ENCODE measurements at places on chromosomes 2 and 18.

GRCh38 chr2:219399716-219400478, 12.2 kb upstream of the DNPEP start:
- no peak for DNase-seq

DNA sequence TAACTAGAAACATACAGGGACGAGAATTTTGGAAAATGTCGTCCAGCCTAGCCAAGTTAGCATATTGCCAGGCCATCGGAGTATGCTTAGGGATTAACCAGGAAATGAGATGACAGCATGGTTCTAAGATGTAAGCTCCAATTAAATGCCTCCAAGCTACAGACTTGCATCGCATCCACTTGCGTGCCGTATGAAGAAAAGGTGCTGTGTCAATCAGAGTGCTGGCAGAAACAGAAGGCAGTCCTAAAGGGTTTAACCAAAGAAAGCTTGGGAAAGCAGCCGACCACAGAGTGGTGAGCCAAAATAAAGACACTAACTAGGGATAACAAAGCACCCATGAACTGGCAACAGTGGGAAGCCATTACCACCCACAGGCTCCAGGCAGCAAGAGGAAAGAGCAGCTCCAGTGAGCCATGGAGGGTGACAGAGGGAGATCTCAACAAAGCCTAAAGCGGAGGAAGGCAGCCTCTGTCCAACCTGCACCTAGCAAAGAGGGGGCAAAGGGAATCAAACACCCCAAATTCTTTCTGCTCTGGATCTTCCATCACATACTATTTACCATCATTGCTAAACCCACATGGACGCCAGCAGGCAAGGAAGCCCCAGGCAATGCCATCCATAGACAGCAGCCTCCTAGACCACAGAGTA, 27.6 kb upstream of the SOCS6 start:
- peak; percentile 20 for DNase-seq

DNA sequence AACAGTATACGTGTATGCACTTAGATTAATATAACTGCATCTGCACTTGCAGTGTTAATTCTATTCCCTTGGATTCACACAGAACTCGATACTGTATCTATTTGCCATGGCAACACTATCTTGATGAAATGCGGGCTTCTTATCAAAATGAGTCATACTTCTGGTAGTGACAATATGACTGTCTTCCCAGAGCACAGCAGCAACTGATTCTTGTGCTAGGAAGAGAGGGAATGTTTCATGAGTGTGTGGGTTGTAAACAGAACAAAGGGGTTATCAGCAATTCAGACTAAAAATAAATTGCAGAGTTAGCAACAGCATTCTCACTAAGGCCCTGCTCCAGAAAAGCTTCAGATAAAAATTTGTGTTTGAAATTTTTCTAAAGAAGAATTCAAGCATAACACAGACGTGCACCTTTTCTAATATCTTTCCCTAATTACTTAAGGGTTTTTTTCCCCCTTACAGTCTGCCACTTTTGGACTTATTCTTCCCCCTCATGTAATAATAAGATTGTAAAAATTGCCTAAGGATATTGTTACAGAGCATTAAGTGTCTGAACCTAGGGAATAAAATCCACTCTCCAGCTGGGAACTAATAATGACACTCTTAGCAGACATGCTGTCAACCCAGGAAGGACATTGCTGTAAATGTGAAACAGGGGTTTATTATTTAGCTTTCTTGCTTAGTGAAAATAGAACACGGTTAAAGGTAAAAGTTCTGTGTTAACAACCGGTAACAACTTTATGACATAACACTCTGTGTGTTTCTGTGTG, 99.9 kb upstream of the SLC38A11 start:
- no peak for DNase-seq

DNA sequence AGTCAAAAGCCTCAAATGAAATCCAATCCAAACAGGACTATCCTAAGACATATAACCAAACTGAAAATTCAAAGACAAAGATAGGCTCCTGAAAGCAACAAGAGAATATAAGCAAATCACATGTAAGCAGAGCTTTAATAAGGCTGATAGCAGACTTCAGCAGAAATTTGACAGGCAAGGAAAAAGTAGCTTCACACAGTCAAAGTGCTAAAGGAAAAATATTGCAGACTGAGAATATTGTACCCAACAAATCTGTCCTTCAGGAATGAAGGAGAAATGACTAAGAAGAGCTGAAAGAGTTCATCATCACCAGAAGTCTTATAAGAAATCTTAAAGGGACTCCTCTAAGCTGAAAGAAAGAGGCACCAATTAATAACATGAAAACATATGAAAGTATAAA, 150.0 kb downstream of the EVA1A start:
- no peak for DNase-seq

DNA sequence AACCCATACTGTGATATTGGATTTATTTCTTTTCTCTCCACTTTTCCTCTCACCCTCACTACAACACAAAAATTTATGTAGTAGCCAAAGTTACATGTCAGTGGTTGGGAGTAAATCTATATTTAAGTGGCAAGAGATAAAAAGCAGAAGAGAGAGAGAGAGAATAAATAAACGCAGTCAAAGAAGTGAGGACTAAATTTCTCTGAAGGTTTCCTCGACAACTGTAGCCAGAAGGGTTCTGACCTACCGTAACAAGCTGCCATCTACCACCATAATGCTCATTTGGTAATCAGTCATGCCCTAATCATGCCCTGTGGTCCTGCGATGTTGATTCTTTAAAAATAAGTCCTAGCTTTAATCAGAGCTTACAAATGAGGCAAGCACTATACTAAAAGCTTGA, 9.1 kb downstream of the ARHGAP28 start:
- no peak for DNase-seq

DNA sequence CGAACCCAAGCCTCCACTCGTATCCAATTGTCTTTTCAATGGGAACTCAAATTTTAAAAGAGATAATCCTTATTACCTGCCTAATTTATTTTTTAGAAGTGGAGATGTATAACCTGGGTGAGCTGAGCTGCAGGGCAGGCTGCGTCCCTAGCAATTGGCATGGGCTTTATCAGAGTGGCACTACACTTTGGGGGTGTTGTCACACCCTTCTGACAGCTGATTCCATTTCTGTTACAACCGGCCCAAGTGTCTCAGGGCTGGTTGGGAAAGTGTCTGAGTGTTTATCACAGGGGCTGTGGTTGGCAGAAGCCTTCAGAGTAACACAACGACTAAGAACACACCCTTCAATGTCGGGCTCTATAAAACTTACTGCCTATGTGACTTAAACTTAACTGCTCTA, 295.0 kb downstream of the SMAD2 start:
- no peak for DNase-seq

- DNase-seq: no peak
Measured at GRCh38 chr2:231592636-231593145, at the start of gene TEX44. Gene TEX44, plus strand, starts transcription at chr2:231592864. Its CDS starts 88 bp downstream, at chr2:231592952.

GRCh38 chr2:42191285-42192009, 22.3 kb downstream of the EML4 start:
- no peak for DNase-seq

GRCh38 chr2:69436596-69436937, 668 bp downstream of the NFU1 start:
- DNase-seq: no peak

GRCh38 chr18:25144820-25145219, 207.1 kb downstream of the ZNF521 start:
- DNase-seq: no peak

DNA sequence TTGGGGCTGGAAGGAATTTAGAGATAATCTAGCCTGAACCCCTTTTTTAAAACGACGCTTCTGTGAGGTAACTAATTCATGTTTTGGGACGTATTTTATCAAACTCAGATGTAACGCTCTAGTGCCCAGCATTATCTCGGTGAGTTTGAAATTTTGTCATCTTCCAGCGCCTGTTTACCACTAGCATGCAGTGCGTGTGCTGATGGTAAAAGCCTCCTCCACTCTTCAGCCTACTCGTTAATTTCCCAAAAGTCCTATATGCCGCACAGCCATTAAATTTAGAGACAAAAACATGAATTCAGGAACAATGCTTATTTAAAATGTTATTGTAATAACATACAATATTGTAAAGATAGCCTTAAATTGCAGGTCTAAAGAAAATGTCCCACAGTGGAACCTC, 2.8 kb downstream of the ZCCHC2 start:
- DNase-seq: no peak

- DNase-seq: no peak
Measured at GRCh38 chr2:239550357-239550756, 149.5 kb upstream of the HDAC4 start.

DNA sequence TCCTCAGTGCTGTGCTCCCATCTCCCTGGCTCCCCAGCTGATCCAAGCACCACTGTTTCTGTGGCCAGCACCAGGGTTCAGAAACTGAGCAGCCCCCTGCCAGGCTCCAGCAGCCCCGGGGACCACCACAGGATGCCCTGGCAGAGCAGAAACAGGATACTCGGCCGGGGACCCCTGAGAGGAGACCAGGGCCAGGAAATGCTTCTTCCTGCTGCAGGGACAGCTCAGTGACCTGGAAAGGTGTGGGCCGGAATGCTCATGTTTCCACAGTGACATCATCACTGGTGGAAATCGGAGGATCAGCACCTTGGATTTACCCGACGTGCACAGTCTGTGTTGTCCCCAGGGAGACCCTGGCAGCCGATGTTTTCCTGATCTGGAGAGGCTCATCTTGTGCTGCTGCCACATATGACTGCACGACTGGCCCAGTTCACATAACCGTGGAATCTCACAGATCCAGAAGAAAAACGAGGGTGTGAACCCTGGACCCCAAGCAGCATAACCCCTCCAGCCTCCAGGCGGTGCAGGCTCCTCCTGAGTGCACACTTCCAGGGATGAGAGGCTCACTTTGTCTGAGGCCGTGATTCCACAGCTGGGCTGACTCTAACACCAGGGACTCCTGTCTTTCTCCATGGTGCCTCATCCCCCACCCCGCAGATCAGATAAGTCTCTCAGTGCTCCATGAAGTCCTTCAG, 58.0 kb downstream of the DDX1 start:
- no peak for DNase-seq

DNA sequence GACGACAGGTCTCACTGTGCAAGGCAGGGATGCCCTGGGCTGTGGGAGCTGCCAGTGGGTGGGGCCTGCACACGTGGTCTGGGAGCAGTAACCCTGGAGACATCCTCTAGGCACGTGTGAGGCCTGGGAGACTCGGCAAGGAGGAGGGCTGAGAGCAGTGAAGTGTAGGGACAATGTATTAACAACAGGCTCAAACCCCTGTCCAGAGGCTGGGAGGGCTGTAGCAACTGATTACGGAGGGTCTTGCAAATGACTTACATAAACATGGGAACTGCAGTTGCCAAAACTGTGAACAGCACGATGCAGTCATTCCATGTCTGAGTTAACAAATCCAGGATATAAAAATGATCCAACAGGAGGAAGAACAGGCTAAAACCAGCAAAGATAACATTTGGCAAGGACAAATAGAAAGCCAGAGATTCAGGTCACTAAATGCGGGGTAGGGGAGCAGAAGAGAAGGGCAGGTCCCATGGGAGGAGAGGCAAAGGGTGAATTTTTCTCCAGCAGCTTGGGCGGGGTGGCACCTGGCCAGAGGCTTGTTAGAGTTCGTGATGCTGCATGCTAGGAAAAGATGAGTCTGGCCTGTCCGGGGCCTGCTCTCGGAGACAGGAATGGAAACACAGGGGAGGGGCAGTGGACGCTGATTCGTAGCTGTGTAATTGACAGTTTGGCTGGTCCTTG, 44.9 kb downstream of the CYP27C1 start:
- no peak for DNase-seq

- no peak for DNase-seq
Measured at GRCh38 chr2:237585590-237586221, 4.8 kb downstream of the RAB17 start.

GRCh38 chr2:196181484-196181883, 10.1 kb upstream of the STK17B start:
- DNase-seq: no peak

GRCh38 chr18:43870626-43871025, 593.3 kb upstream of the SYT4 start:
- DNase-seq: no peak

GRCh38 chr2:11663427-11663826, 6.6 kb downstream of the NTSR2 start:
- DNase-seq: no peak

DNA sequence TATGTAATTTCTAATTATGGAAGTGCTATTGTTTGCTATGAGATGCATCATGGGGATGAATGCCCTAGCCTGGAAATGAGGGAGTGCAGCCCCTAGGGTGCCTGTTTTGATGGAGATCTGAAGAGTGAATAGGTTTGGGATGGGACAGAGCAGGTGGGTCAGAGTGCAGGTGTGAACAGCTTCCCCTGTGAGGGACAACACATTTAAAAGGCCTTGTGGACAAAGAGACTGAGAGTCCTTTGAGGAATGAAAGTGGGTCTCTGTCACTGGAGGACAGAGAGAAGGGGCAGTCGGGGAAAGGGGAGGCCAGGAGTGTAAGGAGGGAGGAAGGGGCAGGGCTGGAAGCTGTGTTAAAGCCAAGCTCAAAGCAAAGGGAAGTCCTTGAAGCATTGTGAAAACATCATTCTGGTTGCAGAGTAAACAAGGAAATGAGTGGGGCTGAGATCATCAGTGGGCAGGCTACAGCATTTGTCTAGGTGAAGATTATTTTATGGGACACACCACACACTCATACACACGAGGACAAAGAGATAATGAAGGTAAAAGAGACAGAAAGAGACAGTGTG, 877.6 kb downstream of the SLC4A3 start:
- DNase-seq: no peak

DNA sequence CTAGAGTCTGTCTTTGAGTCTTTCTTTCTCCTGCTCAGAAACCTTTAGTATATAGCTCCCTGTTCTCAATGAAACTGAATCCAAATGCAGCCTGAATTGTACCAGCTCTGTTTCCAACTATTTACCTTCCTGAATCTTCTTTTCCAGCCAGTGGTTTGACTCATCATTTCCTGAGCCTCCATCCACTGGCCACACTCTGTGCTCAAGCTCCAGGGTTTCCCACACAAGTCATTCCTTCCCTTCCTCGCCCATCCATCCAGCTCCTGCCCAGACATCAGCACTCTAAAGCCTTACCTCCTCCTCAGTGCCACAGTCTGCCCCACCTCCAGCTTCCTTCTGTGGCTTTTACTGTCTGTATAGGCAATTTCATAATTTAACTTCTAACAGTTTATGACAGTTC, 233.6 kb upstream of the RASGRP3 start:
- DNase-seq: no peak

DNA sequence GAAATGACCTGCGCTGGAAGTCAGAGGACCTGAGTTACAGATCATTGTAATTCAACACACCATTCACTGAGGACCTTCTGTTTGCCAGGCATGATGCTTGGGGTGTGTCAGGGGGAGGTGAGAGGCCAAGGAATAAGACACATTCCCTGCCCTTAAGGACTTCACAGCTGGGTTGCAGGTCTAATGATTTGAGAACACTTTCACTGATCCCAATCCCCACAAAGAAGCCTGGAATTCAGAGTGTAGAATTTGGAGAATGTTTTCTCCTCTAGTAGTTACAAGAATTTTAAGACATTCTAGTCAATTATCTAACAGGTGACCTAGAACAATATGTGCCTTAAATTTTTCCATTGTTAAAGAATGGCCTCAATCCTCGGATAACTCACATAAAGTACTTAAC, 322.4 kb downstream of the TNS1 start:
- peak; percentile 32 for DNase-seq
